Activated naive CD4-positive, alpha-beta T cell (primary cell): ENCODE measurements at places on chromosomes 3 and 15.

- DNase-seq = no peak
These were observed 252.4 kb upstream of the C2CD4B start for GRCh38 chr15:62417439-62417838.

DNA sequence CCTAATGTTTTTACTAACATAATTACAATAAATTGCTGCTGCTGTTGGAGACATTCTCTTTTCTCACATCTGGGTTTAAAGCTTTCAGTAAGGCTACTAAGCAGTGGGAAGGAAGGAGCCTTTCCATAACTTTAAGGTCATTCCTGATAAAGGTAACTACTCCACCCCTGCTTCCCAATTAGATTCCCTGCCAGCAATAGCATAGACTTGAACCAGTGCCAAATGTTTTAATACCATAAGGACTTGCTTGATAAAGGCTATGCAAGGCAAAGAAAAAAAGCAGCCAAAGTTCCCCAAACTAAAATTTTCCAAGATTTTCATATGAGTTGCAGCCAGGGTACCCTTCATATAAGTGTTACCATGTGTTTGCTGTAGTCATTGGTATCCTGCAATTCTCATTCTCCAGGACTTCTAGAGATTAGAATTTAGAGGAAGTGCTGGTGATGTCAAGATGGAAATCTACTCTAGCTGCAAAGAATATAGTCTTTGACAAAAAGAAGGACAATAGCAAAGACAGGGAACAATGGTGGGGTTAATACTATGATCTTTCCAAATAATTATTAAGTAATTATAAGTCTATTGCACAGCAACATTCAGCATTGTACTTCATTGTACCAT, 106.1 kb downstream of the FILIP1L start:
- DNase-seq = no peak

DNA sequence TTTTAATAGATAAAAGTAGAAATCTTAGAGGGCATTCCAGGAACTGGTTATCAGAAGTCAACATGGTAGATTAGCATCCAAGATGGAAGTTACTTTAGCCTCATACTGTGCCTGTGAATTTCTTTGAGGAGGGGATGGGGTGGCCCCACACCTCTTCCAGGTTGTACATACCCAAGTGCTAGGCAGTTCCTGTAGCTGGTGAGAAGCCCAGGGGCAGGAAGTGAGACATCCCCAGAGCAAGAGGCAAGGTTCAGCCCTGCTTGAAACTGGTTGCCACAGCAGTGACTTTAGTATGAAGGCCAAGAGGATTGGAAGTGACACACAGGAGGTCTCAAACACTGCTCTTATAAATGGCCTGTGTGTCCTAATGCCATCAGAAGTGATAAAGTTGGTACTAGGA, 11.9 kb downstream of the GTPBP8 start:
- peak; percentile 20 for DNase-seq

- no peak for DNase-seq
These were observed 21.7 kb downstream of the SLMAP start for GRCh38 chr3:57777774-57778173.

- no peak for DNase-seq
These were observed 420 bp downstream of the SLC27A2 start for GRCh38 chr15:50182219-50183013.

DNA sequence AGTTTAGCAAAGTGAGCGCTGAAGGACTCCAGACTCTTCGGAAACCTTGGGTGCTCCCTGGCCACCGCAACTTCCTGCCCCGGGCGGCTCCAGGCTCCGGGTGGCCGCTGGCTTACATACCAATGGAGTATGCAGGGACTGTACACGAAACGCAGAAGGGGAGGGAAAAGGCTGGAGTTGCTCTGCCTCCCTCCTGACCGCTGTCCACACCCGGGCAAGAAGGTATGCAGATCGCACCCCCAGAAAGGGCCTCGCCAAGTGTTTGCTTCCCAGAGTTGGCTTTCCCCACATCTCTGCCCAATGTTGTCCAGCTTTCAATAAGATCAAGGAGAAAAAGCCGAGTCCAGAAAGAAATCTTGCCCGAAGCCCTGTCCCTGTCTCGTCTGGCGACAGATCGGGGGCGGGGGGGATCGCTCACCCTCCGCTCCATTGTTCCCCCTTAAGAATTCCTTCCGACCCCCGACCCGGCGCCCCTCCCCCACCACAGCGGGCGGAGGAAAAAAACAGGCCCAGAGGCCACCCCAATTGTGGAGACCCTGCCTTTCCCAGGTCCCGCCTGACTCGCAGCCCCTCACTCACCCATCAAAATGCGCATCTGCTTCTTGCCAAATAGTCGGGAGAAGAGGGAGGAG, 533 bp downstream of the ARF4 start:
- peak; percentile 32 for DNase-seq

- DNase-seq = no peak
These were observed 622.2 kb upstream of the ZNF385D start for GRCh38 chr3:22373182-22373581.

GRCh38 chr3:156371701-156372100, 183.2 kb downstream of the SSR3 start:
- DNase-seq = no peak

- DNase-seq = no peak
These were observed 17.3 kb upstream of the ATP10A start for GRCh38 chr15:25880411-25880810.

GRCh38 chr3:53965291-53965690, 73.6 kb upstream of the SELENOK start:
- no peak for DNase-seq

DNA sequence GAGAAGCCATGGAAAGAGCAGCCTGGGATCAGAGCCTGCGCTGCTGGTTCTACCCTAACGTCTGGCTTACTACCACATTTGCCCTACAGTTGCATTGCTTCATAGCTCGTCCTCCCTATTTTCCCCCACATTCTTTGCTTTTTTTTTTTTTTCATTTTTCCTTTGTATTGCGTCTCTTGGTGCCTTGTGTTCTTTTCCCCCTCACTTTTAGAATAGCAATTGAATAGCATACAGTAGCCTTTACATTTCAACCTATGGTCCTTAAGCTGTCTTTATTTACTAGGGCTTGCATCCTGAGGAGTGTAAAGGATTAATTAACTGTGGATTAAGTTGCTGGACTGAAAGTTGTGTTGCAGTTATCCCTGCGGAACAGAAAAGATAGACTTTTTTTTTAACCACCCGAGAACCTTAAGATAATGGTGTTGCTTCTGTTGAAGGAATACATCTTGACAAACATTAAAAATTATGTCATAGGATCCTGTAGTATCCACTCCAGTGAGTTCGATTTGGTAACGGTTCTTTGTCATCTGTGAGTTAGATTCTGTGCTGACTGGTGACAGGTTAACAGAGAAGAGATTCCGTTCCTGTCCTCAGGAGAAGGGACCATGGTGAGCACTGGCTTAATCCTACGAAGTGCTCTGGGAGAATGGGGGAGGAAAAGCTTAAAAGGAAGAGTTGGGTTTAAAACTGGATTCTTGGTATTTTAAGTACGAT, 417.4 kb upstream of the NAALADL2 start:
- no peak for DNase-seq

GRCh38 chr3:190497811-190498210, 16.1 kb upstream of the IL1RAP start:
- no peak for DNase-seq

DNA sequence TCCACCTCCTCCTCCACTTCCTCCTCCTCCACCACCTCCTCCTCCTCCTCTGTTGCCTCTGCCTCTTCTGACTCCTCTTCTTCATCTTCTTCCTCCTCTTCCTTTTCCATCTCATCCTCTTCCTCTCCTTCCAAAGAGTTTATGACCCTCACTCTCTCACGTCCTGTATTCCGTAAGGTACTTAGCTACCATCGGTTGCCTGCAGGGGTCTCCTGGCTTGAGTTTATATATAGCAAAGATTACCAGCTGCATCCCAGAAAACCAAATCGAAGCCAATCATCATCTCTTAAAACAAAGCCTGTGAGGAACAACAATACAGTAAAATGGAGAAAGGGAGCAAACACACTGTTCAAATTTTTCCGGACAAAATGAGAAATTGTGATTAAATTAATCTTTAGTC, 317.4 kb downstream of the C3orf38 start:
- no peak for DNase-seq

DNA sequence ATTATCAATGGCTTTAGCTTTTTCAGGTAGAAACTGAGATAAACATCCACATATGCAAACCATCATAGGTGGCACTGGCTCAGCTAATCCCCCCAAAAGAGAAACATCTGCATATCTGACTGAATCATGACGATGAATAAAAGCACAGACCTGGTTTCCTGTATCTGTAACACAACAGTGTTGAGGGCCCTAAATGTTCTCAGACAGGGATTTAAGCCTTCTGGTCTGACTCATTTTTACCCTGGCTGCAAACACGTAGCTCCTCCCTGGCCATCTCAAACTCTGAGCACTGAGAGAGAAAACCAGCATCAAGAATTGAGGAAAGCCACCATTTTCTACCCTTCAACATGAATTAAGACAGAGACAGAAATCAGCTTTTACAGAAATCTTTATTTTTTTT, 35.2 kb downstream of the GLB1 start:
- no peak for DNase-seq

- DNase-seq = no peak
These were observed 28.9 kb upstream of the LSAMP start for GRCh38 chr3:116474032-116474780.

DNA sequence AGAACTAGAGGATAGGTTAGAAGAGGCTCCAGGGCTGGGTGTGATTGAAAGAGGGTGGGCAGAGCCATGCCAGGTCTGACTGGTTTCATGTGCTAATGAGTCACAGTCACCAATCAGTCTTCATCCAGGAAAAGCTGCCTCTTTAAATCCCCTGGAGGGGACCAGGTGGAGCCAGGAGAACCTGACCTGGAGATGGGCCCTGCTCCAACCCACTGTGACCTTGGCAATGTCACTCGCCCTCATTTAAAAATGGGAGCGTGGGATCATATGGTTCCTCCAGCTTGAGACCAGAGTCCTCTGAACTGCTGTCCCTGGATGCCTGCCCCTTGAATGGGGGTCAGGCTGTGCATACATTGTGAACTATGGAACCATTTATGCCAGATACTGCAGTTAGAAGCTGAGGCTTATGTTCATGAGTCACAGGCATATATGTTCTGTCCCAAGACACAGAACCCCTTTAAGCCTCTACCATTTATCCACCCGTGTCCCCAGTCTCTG, 23.0 kb downstream of the HES1 start:
- DNase-seq = no peak

- peak; percentile 29 for DNase-seq
These were observed 783 bp downstream of the RNF168 start for GRCh38 chr3:196502775-196503195.

DNA sequence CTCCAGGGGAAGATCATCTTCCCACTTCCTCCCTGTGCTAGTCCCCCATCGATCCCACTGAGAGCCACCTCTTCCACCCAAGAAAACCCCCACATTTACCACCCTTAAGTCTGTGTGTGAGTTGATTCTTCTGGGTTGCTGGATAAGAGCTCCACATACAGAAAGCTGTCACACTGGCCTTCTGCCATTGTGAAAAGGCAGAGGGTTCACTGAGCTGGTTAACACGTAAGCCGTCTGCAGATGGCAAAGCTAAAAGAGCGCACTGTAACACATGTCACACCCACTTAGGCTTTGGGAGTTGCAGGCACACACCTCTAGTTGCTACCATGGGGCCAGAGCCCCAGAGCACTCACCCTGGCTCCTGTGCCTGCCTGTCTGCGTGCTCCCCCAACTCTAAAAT, 309.8 kb upstream of the LRRC3B start:
- no peak for DNase-seq

DNA sequence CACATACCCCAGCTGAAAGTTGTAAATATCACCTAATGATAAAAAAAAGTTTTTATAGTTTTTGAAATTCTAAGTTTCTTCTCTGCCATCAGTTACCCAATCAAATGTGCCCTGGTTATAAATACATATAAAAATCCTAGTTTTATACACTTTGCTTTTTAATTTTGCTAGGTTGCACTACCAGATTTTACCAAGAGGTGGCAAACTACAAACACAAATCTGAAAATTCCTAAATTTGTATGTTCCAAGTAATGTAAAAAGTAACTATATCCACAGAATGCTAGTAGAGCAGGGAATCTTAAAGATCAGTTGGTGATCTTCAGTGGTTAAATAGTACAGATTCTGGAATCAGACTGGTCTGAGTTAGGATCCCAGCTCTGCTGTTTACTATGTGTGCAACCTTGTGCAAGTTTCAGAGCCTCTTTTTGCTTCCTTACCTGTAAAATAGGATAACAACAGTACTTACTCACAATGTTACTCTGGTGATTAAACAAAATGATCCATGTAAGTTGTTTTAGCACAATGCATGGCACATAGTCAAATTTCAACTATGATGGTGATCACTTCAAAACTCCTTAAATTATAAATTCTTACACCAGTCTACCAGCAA, 11.0 kb downstream of the TRPM7 start:
- DNase-seq = no peak

GRCh38 chr3:14480207-14481017, 59.7 kb downstream of the GRIP2 start:
- no peak for DNase-seq

- DNase-seq = no peak
These were observed 8.9 kb downstream of the PARP14 start for GRCh38 chr3:122689587-122689986.

DNA sequence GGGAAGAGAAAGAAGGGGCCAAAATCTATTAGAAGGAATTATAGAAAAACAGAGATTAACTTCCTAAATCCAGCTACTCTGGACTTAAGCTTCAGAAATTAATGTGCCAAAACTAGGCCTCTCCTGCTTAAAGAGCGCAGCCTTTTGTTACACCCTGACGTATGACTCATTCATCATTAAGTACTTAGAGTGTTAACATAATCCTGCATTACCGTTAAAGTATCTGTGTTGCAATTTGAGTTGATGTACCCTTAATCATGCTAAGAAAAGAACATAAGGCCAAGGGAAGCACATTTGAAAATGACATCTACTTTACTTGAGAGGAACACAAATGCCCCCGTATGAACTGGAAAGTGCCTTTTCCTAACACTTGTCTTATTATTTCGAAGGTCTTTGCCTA, 7.9 kb downstream of the HTR3D start:
- DNase-seq = no peak

GRCh38 chr3:182683453-182683852, 109.9 kb upstream of the ATP11B start:
- DNase-seq = peak; percentile 24

- no peak for DNase-seq
These were observed 16.5 kb downstream of the CALML4 start for GRCh38 chr15:68188647-68189046.

DNA sequence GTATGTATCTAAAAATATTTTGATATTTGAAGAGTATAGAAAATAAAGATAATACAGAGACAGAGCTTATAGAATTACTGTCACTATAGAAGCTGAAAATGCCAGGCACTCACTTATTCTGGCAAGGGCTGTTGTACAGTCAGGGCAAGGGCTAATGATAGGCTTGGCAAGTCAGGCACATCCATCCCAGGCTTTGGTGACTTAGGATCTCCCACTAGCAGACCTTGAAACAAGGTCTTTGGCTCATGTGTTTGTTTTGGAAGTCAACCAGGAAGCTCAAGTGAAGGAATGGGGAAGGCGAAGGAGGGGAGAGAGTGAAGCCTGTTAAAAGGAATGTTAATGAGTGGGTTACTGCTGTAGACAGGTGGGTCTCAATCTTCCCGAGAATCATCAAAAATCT, 199.1 kb upstream of the SUCLG2 start:
- DNase-seq = no peak

- no peak for DNase-seq
These were observed 6.4 kb upstream of the ANKRD63 start for GRCh38 chr15:40289140-40289775.

GRCh38 chr3:52036829-52037228, 19.5 kb downstream of the DUSP7 start:
- DNase-seq = no peak
